NCI-H2081 treated with DMSO at 0.1 percent for 48 hours (cell line): ENCODE measurements at places on chromosomes 11 and 22.

- no peak for DNase-seq
Observed at GRCh38 chr22:30244066-30244465, 2.5 kb downstream of the LIF start.

GRCh38 chr11:17257196-17257595, 19.3 kb upstream of the NUCB2 start:
- DNase-seq, result no peak

DNA sequence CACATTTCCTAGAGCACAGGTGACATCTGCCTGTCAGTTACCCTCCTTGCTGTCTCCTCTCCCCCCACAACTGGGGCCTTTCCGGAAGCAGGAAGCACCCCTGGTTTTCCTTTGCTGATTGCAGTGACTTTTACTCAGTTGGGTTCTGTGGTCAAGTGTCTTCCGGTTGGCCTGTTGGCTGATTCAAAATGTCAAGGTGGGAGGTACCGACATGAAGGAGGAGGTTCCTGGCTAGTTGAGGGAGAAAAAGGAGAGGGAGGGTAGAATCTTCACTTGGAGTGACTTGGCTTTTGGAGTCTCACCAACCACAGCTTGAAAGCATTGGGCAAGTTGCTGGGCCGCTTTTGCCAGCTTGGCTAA, 9.3 kb upstream of the ADAMTS15 start:
- no peak for DNase-seq

DNA sequence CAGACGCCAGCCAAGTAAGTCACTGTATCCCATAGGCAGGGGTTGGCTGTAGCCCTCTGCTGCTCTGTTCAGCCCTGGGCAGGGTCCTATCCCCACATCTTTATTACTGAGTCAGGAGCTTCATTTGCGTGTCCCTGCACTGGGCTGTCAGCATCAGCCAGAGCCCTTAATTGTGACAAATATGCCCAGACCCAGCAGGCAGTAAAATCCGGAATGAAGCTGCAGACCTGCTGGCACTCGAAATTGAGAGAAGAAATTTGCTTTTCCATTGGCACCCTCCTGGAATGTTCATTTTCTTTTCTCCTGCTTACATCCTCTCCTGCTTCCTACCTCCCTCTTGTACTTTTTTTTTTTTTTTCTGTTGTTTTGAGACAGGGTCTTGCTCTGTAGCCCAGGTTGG, 43.8 kb downstream of the CEP164 start:
- no peak for DNase-seq

DNA sequence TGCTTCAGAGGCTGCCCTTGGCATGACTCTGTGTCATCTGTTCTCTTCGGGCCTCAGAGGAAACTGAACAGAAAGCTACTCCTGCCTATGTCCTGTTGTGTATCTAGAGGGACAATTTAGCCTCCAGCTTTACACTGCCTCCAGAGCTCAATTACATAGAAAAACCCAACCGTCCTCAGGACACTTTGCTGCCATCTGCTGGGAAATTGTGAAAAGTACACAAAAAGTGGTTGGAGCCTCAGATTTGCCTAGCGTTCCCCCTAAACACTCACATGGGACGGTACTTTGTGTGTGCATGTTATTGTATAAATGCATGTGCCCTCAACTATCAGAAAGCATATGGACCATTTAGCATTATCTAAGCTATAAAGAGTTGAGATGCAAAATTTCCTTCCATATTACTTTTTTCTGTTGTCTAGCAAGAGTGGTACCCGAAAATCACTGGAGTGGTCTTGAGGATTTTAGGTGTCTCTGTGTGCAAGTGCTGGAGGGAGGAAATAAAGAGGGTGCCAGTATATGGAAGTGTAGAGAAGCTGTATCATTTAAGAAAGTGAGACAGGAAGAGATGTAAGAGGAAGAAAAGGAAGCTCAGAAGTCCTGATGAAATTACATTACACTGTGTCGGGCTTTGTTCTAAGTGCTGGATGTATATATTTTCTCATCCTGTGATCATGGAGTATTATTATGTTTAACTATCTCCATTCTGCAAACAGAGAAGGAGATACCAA, 8.7 kb upstream of the MS4A4E start:
- peak; percentile 10 for DNase-seq

- DNase-seq, result no peak
Observed at GRCh38 chr11:111414936-111415335, 35.9 kb upstream of the POU2AF1 start.

DNA sequence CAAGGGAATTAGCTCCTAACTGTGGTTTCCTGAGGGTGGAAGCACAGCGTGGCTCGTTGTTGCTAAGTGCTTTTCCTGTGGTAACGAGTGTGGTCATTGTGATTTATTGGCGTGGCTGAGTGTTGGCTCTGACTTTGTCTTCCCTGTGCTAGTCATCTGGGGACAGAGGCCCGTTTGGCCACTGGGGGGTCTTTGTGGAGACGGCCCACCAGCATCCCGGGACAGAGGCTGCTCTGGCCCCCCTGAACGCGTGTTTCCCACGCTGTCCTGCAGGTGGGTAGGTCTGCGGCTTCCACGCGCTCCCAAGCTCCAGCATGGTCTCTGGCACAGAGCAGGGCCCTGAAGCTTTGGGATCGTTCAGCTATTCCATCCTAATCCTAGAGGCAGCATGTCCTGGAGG, 1040.0 kb downstream of the TBC1D22A start:
- DNase-seq, result no peak

GRCh38 chr11:118790357-118791110, 430 bp downstream of the DDX6 start:
- DNase-seq, result no peak

DNA sequence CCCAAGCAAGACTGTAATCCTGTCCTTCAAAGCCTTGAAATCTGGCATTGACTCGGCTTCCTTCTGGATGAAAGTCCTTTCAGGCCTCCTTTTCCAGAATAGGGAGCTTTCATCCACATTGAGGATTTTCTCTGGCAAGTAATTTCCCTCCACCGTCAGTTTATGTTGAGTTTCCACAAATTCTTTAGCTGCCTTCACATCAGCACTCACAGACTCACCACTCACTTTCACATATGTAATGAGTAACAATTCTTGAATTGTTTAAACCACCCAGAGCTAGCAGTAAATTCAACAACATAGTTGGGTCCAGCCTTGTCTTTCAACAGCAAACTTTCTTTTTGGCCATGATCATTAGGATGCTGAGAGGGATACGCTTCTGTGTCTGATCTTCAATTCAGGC, 84.3 kb upstream of the PRDM11 start:
- DNase-seq, result no peak

- no peak for DNase-seq
Observed at GRCh38 chr22:25564979-25565677, 653 bp downstream of the GRK3 start.

GRCh38 chr22:28232204-28232603, 313.1 kb upstream of the PITPNB start:
- DNase-seq, result no peak

DNA sequence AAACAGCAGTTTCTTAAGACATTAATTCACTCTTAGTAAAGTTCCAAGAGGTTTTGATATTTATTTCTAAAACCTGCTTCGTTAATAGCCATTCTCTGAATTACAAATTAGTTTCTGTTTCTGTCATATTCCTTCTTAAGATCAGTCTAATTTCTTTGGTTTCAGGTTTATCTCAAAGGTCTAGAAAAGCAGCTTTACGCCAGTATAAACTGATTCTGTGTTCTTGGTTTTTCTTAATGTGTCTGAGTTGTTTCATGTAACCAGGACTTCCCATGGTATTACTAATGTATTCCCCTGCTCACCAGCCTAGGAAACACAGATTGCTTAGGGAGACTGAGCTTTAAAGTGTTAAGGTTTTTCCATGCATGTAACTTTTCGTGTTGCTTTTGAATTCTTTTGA, 6.8 kb upstream of the ACY3 start:
- no peak for DNase-seq

DNA sequence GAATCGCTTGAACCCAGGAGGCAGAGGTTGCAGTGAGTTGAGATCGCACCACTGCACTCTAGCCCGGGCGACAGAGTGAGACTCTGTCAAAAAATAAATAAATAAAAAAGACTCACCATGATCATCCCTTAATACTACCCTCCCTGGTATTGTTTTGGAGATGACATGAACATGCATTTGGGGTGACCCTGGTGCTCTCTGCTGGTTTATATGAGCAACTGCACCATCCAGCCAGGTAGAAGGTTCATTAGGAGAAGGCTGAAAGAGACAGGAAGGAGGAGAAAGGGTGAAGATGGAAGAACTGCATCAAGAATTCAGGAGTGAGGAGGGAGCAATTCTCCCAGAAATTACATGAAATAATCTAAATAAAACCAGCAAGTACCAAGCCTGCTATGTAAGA, 37.8 kb downstream of the SLC5A1 start:
- DNase-seq, result no peak

DNA sequence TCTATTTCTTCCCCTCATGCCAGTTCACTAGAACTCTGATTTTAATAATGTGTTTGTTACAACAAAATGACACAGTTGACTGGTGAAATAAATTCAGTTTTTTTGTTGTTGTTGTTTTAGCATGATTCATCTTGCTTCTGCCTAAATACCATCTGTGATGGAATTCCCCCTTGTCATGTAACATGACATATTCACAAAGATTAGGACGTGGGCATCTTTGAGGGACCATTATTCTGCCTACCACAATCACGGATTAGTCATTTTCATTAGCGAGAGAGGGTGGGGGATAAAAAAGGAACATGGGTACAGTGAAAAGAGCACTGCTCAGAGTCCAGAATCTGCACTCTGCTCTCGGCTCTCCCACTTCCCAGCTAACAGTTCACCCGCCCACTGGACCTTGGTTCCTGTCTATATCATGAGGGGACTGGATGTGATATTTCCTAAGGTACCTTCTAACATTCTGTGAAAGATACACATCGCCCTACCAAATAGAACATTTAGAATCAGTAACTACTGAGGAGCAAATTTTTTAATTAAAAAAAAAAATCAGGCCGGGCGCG, 11.3 kb downstream of the HTATIP2 start:
- DNase-seq, result no peak

- no peak for DNase-seq
Observed at GRCh38 chr22:40401981-40402406, 31.6 kb downstream of the SGSM3 start.

- DNase-seq, result no peak
Observed at GRCh38 chr22:37293172-37293571, 10.9 kb downstream of the CYTH4 start.

DNA sequence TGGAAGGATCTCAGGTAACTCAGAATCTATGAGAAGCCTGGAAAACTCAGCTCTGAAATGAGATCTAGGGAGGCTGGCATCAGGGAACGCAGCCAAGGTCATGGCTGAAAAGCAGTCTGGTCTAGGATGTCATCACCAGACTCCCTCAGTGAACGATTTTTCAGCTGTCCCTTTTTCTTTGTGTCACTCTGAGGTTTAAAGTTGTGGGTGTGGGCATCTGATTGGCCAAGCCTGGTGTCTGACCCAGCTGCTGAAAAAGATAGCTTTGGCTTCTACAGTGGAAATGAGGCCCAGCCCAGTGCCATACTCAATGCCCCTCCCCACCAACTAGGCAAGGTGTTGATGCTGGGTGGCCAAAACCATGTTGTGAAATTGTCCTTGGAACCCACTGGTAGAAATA, 14.5 kb downstream of the RPS3 start:
- DNase-seq, result no peak

- DNase-seq, result no peak
Observed at GRCh38 chr11:27330633-27331270, 32.3 kb downstream of the CCDC34 start.

- DNase-seq, result no peak
Observed at GRCh38 chr22:46636221-46637002, 16.2 kb downstream of the GRAMD4 start.

GRCh38 chr11:122597511-122597910, 58.0 kb upstream of the UBASH3B start:
- DNase-seq, result no peak

GRCh38 chr11:114040706-114041211, 18.8 kb upstream of the ZBTB16 start:
- no peak for DNase-seq

DNA sequence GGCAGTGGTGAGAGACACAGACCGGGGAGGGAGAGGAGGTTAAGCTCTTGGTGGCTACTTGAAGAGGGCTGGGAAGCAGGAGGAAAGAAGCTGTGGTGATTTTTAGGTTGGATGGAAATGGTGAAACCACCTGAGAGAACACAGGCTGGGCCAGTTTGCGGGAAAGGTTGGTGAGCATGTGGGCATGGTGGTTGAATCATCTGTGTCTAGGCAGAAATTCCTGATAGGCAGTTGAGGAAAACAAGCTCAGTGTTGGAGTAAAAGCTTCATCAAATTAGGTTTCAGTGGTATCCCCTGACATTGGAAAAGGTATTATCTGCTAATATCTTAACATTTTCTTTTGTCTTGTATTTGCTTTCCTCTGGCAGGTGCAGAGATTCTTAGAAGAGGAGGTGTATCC, 4.3 kb upstream of the SGSM3 start:
- no peak for DNase-seq

GRCh38 chr11:57358543-57358961, 20.4 kb downstream of the P2RX3 start:
- no peak for DNase-seq

DNA sequence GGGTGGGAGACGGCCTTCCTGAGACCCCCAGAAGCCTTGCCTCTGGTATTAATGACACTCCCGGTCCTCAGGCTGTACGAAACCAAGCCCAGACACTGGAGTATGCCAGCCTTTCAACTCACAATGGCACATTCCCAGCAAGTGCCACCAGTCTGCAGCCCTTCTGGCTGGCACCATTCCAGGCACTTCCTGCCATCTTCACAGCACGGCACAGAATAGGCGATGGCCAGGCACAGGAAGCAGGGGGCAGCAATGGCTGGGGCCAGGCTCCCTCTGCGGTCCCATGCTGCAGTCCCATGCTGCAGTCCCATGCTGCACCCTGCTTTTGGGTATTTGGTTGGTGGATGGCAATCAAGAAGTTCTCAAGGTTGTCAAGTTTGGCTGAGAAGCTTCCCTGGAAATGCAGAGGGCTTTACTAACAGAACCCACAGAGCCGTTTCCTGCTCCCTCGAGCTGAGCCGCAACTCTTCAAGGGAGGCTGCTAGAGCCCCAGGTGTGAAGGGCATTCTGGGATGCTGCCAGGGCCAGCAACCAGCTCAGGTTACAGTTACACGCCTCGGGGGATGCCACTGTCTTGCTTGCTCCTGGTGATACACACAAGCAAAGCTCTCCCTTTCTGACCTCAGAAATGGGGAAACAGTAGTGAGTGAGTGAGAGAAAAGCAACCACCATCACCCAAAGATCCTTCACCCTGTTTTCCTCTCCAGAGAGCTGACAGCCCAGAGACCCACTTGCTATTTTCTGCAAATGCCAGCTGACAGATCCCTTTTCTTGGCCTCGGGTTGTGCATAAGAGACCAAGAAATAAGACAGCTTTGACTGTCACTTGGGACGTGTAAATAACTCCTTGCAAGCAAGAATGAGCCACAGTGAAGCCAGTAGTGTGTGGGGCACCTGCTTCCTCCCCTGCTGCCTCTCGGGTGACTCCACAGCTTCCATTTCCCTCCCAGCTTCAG, 23.9 kb downstream of the LRFN4 start:
- DNase-seq, result peak; percentile 70

GRCh38 chr22:35914665-35915476, 113.8 kb downstream of the RBFOX2 start:
- peak; percentile 23 for DNase-seq

GRCh38 chr11:15742626-15743519, 613.5 kb downstream of the SOX6 start:
- DNase-seq, result no peak

GRCh38 chr22:22955866-22956535, 68.4 kb downstream of the IGLL5 start:
- no peak for DNase-seq
